CD4-positive, alpha-beta T cell (primary cell): ENCODE measurements at places on chromosomes 1 and 21. TPM values are rescaled to one million over a fixed set of nuclear protein-coding genes. Genes with fewer than 3 reads are reported as not detected.

The PRR9 gene
- not detected for total RNA-seq

The PPIE gene
- total RNA-seq = 45.0 TPM

The AGRN gene
- 2.0 TPM for total RNA-seq

The LCE2C gene
- not detected for total RNA-seq

The MKNK1 gene
- total RNA-seq = 29.6 TPM

The AZIN2 gene
- 4.9 TPM for total RNA-seq

The PADI3 gene
- not detected for total RNA-seq

The FOXD3 gene
- not detected for total RNA-seq

The TIE1 gene
- not detected for total RNA-seq

DNA sequence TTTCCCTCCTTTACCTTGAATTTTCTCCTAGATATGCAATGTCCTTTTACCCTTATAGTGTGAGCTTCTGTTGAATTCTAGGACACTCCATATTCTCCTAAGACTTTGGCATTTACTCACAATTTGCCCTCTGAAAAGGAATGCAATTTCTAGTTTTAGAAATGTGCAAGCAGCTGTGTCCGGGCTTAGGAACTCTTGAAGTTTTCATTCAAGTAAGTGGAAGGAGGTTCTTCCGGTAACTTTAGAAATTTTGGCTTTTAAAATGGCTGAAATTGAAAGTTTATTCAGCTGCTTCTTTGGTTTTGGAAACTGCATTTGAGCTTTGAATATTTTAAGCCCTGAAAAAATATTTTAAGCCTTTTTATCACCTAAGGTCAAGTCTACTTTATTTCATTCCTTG lies 56.3 kb downstream of the DPH5 start:
- no peak overlapping the region for H3K4me3 ChIP-seq
- H3K27ac ChIP-seq = no peak overlapping the region
- no peaks in the 10 kb centered on the region for H3K27me3 ChIP-seq
- no peaks in the 10 kb centered on the region for H3K4me1 ChIP-seq
- DNase-seq = no peak

DNA sequence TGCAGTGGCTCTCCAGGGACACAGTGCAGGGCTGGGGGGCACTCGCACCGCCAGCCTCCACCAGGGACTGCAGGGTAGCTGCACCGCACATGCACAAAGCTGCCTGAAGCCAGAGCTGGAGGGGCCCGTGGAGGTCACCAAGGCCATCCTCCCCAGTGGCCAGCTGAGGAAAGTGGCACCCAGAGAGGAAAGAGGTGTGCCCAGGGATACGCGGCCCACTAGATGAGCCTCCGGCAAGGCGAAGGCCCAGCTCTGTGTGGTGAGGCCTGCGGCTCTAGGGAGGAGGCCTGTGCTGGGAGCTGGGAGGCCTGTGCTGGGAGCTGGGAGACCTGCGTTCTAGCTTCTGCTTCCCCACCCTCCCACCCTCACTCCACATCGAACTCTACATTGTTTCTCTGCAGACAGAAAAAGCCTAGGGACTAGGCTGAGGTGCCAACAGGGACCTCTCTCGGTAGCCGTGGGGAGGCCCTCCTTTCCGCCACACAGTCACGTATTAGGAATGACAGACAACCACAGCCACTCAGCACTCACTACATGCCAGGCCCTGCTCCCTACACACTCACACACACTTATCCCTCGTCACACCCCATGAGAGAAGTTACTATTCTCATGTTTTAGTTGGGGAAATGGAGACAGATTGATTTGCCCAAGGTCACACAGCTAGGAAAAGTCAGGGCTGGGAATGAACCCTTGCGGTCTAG lies 921 bp upstream of the ASCL5 start:
- no peak overlapping the region for H3K4me3 ChIP-seq
- no peak overlapping the region for H3K27ac ChIP-seq
- no peak for DNase-seq
- peaks cover 10% of the 10 kb centered on the region for H3K27me3 ChIP-seq

DNA sequence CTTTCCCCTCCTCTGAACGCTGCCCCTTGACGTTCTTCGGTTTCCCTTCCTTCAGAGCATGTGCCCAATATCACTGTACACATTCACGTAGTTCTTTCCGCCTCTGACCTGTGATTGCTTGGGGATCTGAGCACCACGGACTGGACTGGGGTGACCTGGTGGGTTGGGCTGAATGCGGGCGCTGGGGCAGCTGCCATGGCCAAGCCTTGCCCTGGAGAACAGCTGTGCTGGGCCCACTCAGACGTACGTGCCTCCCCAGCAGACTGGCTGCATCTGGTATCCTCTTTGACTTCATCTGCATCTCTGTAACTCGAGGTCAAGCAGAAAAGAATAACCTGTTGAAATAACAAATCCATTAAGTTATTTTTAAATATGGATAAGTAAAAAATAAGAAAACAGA lies 35.1 kb upstream of the DISC1 start:
- H3K4me3 ChIP-seq = no peak overlapping the region
- no peak for DNase-seq
- H3K27me3 ChIP-seq = no peaks in the 10 kb centered on the region
- H3K4me1 ChIP-seq = no peaks in the 10 kb centered on the region
- H3K36me3 ChIP-seq = no peaks in the 10 kb centered on the region

DNA sequence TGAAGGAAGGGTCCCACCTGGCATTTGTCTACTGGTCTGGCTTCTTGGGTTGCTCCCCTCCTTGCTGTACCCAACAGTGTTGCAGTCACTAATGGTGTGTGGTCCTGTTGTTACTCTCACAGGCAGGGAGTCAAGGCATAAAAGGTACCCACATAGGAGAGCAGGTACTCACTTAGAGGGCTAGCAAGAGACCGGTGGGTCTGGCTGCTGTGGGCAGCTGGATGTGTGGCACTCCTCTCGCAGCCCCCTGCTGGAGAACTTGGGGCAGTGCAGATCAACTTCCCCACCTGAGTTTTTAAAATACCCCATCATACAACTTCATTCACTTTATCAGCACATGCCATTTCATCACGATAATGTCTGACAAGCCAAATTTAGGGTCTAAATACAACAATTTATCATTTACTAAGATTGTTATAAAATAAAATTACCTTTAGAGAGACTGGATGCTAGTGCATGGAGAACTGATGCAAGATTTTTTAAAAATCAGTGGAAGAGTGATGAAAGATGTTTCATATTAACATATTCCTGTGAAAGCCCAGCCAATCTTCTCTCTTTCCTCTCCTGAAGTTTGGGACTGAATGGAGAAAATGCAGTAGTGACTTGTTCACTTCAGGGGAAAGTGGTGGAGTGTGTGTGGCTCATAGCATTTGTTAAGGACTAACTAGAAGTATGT lies 42.8 kb downstream of the ACP6 start:
- DNase-seq = peak; percentile 31
- H3K27ac ChIP-seq = no peak overlapping the region
- peaks cover 26% of the 10 kb centered on the region for H3K4me1 ChIP-seq

DNA sequence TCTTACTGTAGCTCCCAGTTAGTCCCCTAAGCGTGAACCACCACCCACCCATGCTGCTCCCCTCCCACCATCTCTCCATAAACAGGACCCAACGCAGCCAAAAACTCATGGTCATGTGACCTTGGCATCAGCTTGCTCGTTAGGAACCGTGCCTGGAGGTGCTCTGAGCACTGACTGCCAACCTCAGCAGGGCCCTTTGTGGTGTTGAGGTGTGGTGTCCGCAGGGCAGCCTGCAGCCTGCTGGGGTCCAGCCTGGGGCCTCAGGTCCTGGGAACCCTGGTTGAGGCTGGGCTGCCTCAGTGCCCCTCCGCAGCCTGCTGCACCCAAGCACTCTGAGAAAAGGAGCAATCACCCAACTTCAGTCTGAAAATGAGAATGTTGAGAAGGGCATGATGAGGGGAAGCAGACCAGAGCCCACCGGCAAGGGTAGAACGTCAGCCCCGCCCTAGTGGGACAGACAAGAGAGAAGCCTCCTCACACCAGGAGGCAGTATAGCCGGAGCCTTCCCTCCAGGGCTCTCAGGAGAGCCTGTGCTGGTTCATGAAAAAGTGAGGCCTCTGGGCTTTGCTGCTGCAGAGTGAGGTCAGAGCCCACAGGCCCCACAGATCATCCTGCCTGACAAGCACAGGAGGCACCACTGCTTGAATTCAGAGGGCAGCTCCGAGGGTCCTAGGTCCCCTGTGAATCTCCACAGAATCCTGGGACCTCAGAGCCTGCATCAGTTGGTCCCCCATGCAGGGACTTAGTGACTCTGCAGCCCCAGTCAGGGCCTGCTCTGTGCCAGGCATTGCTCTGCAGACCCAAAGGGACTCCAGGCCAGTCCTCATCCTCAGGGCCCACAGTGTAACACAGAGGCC lies 4.9 kb upstream of the COL6A2 start:
- DNase-seq = no peak
- H3K27me3 ChIP-seq = no peaks in the 10 kb centered on the region
- H3K4me1 ChIP-seq = peaks cover 24% of the 10 kb centered on the region
- H3K36me3 ChIP-seq = no peaks in the 10 kb centered on the region
- no peak overlapping the region for H3K4me3 ChIP-seq

DNA sequence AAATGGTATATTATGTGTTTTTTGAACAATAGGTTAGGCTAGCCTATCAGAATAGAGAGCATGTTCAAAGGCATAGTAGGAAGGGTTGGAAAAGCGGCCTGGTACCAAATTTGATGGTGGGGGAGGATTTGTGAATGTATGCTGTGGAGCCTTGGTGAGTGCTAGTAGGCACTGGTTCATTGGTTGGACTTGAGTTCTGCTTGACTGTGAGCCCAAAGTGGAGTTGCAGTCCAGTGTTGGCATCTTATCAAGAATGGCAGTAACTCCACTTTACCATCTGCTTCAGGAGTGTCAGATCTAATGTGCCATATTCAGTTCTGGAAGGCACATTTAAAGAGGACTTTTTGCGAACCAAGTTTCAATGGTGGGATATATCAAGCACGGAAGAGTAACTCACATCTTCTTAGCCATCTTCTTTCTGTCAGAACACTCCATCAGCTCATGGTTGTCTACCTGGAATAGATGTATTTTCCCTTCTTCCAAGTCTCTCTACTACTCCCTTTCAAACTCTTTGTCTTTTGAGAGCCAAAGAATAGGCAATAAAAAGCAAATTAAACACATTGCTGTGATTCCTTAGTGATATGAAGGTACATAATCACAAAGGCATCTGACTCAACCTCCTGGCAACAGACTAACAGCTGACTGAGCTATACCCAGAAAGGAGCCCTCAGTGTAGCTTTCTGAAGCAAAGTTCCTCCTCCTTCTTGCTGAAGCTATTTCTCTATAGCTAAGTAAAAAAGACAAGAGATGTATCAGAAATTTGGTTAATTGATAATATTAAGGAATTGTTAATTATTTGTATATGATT lies 21.7 kb downstream of the LRRC8B start:
- no peaks in the 10 kb centered on the region for H3K4me1 ChIP-seq
- peaks cover 9% of the 10 kb centered on the region for H3K36me3 ChIP-seq
- DNase-seq = no peak
- no peaks in the 10 kb centered on the region for H3K27me3 ChIP-seq

GRCh38 chr1:108708691-108709660 lies 3.7 kb upstream of the FNDC7 start:
- no peak overlapping the region for H3K4me3 ChIP-seq
- DNase-seq = peak; percentile 50
- H3K27ac ChIP-seq = no peak overlapping the region
- H3K27me3 ChIP-seq = no peaks in the 10 kb centered on the region
- H3K36me3 ChIP-seq = no peaks in the 10 kb centered on the region

DNA sequence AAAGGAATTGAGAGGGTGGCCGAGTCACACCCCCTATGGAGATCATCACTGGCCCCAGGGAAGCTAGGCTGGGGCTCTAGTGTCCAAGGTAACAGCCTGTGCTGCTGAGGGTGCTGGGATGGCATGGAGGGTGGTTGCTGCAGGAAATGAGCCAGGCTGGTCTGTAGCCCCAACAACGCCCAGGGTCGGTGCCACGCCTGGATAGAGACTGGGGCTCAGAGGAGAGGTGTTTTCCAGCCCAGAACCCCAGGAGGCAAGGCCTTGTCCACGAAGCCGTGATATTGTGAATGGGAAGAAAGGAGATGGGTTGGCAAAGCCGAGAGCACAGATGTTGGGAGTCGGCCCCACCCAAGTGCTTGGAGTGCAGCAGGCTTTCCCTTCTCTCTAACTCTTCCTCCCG lies 68.9 kb upstream of the ACTRT2 start:
- no peaks in the 10 kb centered on the region for H3K36me3 ChIP-seq
- H3K4me1 ChIP-seq = no peaks in the 10 kb centered on the region

DNA sequence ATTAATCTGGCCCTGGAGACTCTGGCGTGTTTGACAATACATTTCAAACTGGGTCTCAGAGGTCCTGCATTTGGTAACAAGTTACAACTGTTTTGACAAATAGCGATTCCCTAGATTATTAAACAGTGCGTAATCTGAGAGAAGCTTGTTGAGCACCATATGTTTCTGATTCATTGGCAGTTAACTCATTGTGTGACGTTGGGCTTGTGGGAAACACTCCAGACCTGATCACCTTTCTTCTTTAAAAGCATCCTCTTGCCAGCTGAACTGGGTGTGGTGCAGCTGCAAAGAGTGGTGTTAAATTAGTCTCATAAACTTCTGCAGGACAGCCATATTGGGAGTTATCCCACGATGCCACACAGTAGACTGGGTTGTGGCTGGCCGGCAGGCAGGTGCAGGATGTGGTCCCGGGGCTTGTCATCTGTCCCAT lies 82.7 kb downstream of the CDC7 start:
- no peak overlapping the region for H3K27ac ChIP-seq
- no peaks in the 10 kb centered on the region for H3K27me3 ChIP-seq
- no peaks in the 10 kb centered on the region for H3K4me1 ChIP-seq
- no peaks in the 10 kb centered on the region for H3K36me3 ChIP-seq

DNA sequence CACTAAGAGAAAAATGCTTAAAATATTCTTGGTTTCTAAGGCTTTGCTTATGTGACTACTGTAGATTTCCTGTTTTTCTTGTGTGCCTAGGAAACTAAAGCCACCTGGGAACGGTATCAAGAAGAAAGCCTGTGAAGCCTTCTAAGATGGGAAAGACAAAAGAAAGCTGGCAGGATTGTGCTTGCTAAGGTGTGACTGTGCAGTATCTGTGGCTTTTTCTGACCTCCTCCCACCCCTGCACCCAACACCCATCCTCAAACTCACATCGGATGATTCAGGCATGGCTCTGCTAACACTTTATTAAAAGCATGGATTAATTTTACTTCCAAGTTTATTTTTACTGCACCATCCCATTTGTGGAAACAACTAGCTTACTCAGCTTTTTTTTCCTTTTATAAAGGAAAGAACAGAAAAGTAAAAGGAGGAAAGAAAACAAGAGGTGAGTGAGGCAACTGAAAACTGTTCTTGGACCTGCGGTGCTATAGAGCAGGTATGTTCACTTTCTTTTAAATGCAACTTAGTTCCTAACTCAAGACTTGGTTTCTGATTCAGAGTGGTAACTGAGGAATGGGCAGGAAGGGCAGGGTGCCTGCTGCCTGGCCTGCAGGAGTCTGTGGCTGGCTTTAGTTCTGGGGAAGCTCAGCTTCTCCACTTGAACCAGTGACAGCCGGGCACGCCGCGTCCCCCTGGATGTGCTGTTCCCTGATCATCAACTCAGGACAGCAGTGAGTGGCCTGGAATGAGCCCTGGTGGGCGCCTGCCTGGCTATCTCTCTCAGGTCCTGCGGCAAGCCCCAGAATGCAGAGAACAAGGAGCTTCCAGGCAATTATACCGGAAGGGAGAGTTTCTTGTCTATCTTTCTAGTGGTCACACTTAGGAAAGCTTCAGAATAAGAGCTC lies at the start of gene GBP6:
Gene GBP6, plus strand, starts transcription at position 422 of the 899 bp plus-strand sequence. CDS start 4,493 bp downstream, outside the sequence.
- no peak for DNase-seq

- DNase-seq = no peak
- H3K4me1 ChIP-seq = no peaks in the 10 kb centered on the region
- H3K27me3 ChIP-seq = peaks cover 11% of the 10 kb centered on the region
- H3K4me3 ChIP-seq = no peak within 1 kb of the TSS
Observed at GRCh38 chr1:60073605-60074278, at the start of gene C1orf87. C1orf87 (minus strand) TSS chr1:60073770; CDS start chr1:60072643, 1,127 bp downstream.
